NCI-H1048 (cell line): ENCODE measurements at places on chromosomes 11 and 22.

DNA sequence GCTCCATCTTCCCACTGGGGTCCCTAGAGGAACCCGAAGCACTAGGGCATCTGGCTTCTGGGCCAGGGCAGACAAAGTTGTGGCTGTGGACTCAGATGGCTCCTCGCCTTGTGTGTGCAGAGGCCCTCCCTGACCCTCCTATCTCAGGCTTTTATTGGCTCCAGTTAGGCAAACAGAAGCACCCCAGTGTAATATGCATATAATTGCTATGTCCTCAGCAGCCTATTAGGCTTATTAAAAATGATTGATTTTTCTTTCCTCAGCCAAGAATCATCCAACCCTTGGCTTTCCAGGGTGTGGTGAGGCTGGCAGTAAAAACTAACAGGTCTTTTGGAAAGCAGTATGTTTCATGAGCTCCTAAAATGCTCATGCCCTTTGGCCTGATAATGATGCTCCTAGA lies 22.3 kb downstream of the UPB1 start:
- DNase-seq: no peak

DNA sequence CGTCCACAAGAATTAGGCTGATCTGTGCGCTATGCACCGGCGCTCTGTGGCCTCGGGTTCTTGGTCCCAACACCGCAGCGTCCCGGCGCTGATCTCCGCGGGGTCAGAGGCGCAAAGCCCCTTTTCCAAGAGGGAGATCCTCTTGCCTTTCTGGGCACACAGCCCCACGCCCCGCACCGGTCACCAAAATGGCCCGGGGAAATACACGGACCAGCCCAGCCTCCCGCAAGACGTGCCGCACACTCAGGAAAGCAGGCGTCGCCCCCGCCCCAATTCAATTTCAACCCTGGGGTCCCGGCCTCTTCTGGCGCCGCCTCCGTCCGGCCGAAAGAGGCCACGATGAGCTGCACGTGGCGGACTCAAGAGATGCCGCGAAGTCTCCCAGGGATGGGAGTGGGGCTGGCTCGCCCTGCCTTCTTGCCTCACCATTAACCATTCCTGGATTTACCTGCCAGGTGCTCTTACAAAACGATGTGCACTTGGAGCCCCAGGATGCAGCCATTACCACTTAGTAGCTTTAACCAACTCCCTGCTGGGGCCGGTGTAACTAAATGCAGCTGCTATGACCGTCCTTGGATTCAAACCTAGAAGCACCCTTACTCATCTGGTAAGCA lies 10.5 kb downstream of the PIWIL3 start:
- DNase-seq: no peak

DNA sequence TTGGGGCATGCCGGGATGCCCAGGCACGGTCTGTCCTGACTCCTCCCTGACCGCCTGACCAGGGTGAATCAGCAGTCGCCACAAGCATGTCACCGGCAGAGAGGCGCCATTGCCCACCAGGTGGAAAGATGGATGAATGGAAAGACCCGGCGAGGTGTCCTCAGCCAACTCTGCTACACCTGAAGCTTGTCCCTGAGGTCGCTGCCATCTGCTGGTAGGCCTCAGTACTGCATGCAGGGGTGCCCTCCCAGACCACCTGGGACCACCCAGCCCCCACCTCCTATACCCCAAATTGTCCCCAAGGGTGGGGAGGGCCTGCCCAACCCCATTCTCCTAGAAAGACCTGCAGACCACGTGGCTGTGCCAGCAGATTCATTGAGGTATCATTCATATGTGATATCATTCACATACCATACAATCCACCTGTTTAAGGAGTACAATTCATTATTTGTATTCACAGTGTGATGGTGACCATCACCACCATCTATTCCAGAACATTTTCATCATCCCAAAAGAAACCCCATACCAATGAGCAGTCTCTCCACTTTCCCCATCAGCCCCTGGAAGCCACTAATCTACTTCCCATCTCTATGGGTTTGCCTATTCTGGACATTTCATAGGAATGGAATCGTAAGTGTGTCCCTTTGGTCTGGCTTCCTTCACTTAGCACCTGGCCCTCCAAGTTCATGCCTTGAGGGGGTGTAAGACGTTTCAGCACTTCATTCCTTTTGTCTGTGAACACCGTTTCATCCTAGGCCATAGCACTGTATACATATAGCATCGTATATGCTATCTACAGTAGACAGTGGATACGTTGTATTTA lies 17.5 kb downstream of the FGF3 start:
- DNase-seq: no peak

DNA sequence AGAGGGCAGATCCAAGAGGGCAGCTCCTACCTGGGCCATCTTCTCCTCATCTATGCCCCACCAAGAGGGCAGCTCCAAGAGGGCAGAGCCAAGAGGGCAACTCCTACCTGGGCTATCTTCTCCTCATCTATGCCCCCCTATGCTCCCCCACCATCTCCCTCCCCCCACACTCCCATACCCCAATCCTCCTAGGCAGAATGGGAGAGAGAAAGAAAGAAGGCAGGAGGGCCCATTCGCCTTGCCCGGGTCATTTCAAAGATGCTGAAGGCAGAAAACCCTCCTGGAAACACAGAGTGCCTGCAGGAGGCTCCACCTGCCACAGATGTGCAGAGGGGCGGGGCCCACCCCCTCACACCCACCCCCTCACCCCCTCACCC lies 78.5 kb downstream of the BUD13 start:
- DNase-seq: no peak

DNA sequence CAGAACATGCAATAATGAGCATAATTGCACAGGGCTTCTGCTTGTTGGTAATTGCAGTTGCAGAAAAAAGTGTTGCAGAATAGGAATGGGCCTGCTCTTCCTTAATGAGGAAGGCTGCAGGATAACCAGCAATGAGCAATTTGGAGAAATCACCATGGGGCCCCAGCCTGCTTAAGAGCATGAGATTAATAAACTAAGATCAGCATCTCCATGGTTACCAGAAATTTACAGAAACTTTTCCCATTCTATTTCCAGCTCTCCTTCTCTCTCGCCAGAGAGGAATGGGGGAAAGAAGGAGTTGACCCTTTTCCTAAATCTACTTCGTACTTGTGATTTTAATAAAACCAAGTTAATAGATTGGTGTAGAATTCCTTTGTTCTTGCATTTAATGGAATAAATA lies 80.9 kb upstream of the CSNK2A3 start:
- DNase-seq: no peak

GRCh38 chr11:90178751-90179150 lies 44.1 kb downstream of the CHORDC1 start:
- no peak for DNase-seq

DNA sequence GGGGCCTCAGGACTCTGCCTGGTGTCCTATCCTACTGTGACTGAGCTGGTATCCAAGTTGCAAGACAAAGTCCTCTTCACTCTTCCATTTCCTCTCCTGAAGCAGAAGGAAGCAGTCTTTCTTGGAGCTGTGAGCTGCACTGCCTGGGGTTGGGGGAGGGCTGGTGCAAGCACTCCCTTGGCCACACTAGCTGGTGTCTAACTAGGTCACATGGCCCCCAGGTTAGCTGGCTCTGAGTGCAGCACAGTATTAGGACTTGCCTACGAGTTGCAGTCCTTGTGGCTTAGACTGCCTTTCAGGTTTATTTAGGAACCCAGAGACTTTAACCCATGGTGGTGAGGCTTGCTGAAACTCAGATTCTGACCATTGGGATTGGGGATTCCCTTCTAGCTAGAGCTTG lies 138.9 kb downstream of the NELL1 start:
- no peak for DNase-seq

DNA sequence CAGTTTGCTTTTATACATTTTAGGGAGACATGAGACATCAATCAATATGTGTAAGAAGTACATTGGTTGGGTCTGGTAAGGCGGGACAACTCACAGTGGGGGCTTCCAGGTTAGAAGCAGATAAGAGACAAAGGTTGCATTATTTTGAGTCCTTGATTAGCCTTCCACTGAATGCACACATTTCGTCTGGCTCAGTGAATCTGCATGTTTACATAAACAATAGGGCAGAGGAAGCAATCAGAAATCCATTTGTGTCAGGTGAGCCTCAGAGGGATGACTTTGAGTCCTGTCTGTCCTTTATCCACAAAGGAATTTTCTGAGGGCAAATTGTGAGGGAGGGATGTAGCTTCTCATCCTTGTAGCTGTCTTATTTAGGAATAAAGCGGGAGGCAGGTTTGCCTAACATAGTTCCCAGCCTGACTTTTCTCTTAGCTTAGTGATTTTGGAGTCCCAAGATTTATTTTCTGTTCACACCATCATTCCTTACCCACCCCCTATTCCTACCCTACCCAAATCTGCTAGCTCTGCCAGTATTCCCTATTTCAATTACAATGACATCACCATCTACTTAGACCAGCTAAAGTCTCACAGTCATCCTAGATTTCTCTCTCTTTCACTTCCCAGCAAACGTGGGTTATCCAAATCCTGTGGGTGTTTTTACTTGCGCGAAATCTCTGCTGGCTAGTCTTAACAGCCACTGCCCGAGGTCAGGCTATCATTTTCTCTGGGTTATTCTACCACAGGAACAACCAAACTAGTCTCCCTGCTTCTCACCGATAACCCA lies 2.9 kb downstream of the SC5D start:
- no peak for DNase-seq
